T-cell (primary cell): ENCODE measurements at places on chromosomes 1 and 21. TPM values are rescaled to one million over a fixed set of nuclear protein-coding genes. Genes with fewer than 3 reads are reported as not detected.

DNA sequence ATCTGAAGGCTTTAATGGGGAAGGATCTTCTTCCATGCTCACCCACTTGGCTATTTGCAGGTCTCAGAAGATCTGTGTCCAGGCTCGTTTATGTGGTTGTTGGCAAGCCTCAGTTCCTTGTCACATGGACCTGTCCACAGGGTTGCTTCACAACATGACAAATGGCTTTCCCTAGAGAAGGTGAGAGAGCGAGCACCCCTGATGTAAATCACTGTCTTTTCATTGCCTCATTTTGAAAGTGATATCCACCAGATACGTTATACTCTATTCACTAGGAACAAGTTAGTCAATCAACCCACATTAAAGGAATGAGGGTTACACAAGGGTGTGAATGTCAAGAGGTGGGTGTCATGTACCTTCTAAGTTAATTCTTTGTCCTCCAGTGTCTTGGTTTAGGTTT, 433.3 kb downstream of the RPS6KC1 start:
- no peak overlapping the region for H3K27ac ChIP-seq
- no peaks in the 10 kb centered on the region for H3K36me3 ChIP-seq
- no peaks in the 10 kb centered on the region for H3K4me1 ChIP-seq

DNA sequence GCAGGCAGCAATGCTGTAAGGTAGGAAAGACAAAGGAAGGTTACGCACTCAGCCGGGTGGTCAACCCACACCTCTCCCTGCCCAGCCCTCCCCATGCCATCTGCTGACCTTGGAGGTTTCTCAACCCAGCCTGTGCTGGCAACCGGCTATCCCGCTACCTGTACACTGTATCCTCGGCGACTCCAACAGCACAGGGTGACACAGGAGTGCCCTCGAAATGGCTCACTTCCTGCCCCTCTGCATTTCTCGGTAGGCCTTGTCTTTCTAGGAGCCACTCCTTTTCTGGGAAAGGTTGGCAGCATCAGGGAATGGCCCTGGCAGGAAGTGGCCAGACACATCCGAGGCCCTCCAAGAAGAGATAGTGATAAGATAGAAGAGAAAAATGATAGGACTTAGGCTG, 124.0 kb downstream of the PROX1 start:
- no peaks in the 10 kb centered on the region for H3K36me3 ChIP-seq
- peaks cover 9% of the 10 kb centered on the region for H3K27me3 ChIP-seq
- H3K27ac ChIP-seq: no peak overlapping the region
- DNase-seq: no peak
- H3K4me3 ChIP-seq: no peak overlapping the region
- H3K4me1 ChIP-seq: no peaks in the 10 kb centered on the region

- no peaks in the 10 kb centered on the region for H3K27me3 ChIP-seq
- H3K27ac ChIP-seq: peak overlapping the region; percentile 17
- peaks cover 81% of the 10 kb centered on the region for H3K4me1 ChIP-seq
- H3K36me3 ChIP-seq: peaks cover 8% of the 10 kb centered on the region
- H3K4me3 ChIP-seq: no peak overlapping the region
Observed at GRCh38 chr21:42421018-42421793, 17.5 kb downstream of the UBASH3A start.

GRCh38 chr1:7467476-7468175, 303.5 kb upstream of the VAMP3 start:
- H3K4me1 ChIP-seq: no peaks in the 10 kb centered on the region
- no peak overlapping the region for H3K27ac ChIP-seq
- H3K4me3 ChIP-seq: no peak overlapping the region
- no peak for DNase-seq
- no peaks in the 10 kb centered on the region for H3K27me3 ChIP-seq

GRCh38 chr1:218339267-218339831, 5.8 kb upstream of the TGFB2 start:
- no peaks in the 10 kb centered on the region for H3K4me1 ChIP-seq
- H3K27ac ChIP-seq: no peak overlapping the region
- H3K27me3 ChIP-seq: no peaks in the 10 kb centered on the region
- H3K4me3 ChIP-seq: no peak overlapping the region

DNA sequence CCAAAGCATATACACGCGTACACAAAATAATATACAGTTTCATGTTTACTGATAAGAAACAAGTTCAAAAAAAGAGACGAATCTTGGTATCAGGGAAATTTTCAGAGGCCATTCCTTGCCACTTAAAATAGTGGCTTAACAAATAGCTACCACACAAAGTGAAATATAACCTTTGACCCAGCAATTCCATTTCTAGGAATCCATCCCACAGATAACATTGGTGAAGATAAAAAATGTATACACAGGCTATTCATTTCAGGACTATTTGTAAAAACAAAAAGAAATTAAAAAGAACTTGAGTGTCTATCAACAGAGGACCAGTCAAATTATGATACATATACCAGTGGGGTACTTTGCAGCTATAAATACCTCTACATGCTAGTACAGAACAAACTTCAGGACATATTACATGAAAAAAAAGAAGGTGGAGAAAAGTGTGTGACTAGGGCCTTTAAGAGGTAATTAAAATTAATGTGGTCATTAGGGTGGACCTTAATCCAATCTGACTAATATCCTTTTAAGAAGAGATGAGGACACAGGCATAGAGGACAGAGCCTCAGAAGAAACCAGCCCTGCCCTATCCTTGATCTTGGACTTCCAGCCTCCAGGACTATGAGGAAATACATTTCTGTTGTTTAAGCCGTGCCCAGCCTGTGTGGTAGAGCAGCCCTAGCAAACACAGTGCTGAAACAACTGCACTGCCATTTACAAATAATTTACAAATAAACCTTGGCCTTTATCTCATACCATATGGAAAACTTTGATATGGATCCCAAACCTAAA, 7.8 kb downstream of the UBE2G2 start:
- no peak overlapping the region for H3K4me3 ChIP-seq
- H3K27me3 ChIP-seq: no peaks in the 10 kb centered on the region
- peaks cover 4% of the 10 kb centered on the region for H3K36me3 ChIP-seq
- DNase-seq: no peak

DNA sequence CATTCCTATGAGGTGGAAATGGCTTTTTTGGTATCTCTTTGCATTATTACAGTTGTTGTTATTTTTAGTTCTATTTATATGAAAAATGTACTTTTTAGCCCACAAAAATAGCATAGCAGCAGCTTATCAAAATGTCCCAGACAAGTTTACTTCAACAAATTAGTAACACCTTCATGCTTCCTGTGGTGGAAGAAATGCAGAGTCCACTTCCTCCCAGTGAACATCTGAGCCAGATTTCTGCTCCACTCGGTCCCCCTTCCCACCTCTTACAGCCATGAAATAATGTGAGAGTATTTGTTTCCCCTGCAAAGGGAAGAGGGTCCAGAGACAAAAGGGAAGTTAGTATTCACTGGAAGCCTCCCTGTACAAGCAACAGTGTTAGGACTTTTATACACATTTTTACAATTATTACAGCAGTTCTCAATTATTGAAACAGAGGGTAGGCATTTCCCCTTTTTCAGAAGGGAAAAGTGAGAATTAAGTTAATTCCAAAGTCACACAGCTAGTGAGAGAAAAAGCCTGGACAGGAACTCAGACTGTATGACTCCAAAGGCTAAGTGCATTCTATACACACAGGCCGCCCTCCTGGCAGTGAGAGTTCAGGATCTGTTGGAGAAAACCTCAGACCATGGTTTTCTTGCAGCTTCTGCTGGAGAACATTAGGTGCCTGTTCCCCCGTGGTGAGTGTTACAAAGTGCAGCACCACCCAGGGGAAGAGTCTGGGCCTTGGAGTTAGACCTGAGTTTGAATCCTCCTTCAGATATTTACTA, 126.5 kb downstream of the PBX1 start:
- no peaks in the 10 kb centered on the region for H3K4me1 ChIP-seq
- no peak for DNase-seq
- no peak overlapping the region for H3K4me3 ChIP-seq
- H3K27me3 ChIP-seq: no peaks in the 10 kb centered on the region

Gene OR2T29
- total RNA-seq: not detected
